HuH-7 (cell line): ENCODE measurements at places on chromosomes 1 and 21.

- no peak for DNase-seq
Measured at GRCh38 chr1:44328671-44329416, 26.2 kb downstream of the ERI3 start.

- DNase-seq, result no peak
Measured at GRCh38 chr21:41727784-41728763, 38.8 kb downstream of the RIPK4 start.

DNA sequence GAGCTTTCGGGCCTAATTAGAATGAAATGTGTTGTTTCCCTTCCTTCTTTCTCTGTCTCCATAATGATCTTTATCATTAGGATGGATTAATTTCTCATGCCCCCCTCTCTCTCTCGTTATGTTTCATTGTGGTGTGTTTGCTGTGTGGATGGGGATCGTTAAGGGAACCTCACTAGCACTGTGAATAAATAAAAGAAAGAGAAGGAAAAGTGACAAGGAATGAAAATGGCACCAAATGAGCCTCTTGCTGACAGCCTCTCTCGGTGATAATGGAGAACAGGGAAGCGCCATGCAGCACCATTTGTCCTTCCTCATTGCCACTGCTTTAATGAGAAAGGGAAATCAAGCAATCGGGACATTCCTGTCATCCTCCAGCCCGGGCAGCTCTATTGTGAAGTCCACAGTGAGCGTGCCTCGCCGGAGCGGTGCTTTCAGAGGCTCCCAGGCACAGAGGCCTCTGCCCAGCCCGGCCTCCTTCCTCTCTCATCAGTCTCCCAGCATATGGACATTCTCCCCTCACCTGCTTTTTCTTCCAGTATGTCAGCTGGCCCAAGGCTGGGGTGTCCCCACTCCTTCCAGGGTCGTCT lies 265.7 kb upstream of the TMEM51 start:
- no peak for DNase-seq

GRCh38 chr1:10867914-10868598 lies 71.6 kb upstream of the CASZ1 start:
- no peak for DNase-seq

DNA sequence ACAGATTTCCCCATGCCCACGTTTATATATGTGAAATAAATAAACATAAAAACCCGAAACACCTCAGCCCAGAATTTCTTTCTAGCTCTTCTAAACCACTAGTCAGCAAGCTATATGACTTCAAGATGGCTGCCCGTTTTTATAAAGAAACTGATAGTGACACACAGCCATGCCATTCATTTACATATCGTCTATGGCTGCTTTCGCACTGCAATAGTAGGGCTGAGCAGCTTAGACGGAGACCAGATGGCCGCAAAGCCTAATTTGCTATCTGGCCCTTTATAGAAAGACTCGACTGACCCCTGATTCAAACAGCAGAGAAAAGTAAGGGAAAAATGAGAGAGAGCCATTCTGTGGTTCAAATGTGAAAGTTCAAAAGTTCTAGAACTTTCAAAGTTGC lies 45.7 kb upstream of the FMN2 start:
- no peak for DNase-seq

- DNase-seq, result no peak
Measured at GRCh38 chr1:119636491-119637089, 11.5 kb downstream of the ZNF697 start.

DNA sequence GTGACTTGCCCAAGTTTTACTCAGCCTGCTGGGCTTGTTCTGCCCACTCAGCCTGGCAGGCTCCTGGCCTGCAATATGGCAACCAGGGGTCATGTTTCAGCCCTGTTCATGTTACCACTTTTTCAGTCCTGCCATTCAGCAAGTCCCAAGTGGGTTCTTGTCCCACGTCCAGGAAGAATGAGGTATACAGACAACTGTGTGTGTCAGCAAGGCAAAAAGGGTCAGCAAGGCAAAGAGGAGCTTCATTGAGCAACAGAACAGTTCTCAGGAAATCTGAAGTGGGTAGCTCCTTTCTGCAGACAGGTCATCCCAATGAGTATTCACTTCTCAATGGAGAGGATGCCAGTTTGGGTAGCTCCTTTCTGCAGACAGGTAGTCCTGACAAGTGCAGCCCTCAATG lies 1233.3 kb upstream of the B3GALT2 start:
- no peak for DNase-seq

GRCh38 chr1:19370453-19371170 lies 58.5 kb downstream of the SLC66A1 start:
- DNase-seq, result no peak

GRCh38 chr1:177650947-177651346 lies 318.9 kb downstream of the SEC16B start:
- DNase-seq, result no peak

GRCh38 chr1:54314696-54315095 lies 91.5 kb downstream of the SSBP3 start:
- DNase-seq, result no peak

GRCh38 chr21:35026617-35027562 lies 22.2 kb downstream of the RUNX1 start:
- DNase-seq, result no peak

GRCh38 chr1:15195420-15196052 lies 42.0 kb downstream of the TMEM51 start:
- no peak for DNase-seq

DNA sequence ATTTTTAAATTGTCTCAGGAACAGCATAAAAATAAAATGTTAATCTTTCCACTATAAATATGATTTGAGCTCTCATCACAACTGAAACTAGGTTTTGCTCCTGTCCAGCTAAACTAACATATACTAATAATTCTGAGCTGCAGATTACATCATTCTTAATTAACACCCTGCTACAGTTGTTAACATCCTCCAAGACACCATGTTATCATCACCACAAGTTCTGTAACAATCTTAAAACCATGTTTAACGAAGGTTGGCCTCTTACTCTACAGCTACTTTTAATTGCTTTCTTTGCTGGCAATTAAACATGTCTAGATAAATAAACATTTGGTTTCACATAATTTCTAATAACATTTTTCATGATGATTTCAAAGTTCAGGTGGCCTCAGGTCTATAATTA lies 240.9 kb downstream of the FAF1 start:
- DNase-seq, result no peak

DNA sequence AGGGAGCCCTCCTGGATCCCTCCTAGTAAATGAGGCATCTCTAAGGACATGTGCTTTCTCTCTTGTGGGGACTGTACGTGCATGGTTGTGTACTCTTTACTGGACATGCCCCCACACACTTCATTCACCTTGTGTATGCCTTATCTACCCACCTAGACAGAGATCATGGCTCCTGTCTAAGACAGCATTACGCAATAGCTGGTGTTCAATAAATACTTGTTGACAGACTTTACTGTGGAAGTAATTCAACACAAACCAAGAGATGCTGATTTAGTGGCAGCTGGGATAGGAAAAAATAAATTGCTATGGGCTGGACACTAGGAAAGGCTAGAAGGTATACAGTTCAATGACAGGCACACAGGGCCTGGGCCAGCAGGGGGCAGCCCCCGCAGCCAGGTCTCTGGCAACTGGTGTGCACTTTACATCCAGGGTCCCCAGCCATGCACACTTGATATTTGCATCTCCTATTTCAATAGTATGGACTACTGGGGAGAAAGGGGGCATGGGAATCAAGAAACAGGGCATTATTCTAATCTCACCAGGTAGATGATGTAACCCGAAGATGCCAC lies 24.2 kb downstream of the TRABD2B start:
- DNase-seq, result peak; percentile 68

DNA sequence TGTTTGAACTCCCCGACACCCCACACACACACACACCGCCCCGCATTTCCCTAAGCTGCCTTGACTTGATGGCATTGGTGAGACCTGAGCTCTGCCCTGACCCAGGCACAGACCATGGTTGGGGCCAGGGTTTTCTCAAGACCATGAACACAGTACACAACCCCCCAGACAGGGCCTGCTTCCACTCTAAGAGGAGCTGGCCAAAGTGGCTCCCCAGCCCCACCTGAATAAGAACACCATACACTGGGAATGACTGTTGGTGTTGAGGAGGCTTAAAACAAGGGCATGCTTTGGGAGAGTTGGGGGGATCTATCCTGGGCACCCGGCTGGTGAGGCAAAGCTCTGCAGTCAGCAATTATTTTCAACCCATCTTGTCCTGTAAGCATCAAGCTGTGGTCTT lies 77.6 kb upstream of the SYT6 start:
- DNase-seq, result no peak

DNA sequence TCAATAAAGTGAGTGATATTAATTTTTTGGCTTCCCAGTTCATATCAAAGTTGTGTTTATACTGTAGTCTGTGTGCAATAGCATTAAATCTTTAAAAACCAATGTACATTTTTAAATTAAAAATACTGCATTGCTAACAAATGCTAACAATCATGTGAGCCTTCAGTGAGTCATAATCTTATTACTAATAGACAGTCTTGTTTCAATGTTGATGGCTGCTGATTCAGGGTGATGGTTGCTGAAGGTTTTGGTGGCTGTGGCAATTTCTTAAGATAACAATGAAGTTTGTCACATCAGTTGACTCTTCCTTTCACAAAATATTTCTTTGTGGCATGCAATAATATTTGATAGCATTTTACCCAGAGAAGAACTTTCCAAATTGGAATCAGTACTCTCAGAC lies 109.0 kb downstream of the ZMYM4 start:
- DNase-seq, result no peak

GRCh38 chr1:46133781-46134350 lies 1.4 kb upstream of the PIK3R3 start:
- no peak for DNase-seq

DNA sequence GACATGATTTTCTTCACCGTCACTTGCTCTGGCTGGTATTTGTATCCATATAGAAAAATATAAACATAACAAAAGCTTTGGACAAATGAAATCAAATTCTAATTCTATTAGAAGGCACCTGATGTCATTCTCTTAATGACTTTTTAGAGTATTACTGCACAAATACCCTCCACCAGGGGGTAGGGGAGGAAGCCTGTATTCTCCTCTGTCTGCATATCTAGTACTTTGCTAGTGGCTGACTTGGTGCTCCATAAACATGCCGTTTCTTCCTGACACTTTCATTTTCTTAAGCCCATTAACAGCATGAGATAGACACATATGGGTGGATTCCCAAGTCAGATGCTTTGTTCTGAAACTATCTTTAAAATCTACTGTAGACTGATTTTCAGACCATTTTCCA lies 20.6 kb upstream of the KCNJ15 start:
- DNase-seq, result no peak

- no peak for DNase-seq
Measured at GRCh38 chr1:246735735-246736134, 11.5 kb downstream of the SCCPDH start.

DNA sequence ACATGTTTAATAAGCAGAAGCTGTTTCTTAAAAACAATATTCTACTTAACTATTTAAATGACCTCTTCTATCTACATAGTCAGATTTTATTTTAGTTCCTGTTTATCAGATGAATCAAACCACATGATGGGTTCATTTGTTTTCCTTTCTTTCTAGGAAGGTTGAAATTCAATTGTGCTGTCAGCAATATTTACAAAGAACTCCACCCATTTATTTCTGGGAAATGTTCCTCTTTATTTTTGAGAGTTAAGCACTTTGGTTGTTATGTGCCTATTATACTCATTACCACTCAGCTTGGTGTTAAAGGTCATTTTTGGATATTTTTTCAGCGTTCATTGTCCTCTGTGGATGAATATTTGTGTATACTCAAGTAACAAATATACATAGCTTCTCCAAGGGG lies 84.9 kb downstream of the C4BPA start:
- DNase-seq, result no peak

DNA sequence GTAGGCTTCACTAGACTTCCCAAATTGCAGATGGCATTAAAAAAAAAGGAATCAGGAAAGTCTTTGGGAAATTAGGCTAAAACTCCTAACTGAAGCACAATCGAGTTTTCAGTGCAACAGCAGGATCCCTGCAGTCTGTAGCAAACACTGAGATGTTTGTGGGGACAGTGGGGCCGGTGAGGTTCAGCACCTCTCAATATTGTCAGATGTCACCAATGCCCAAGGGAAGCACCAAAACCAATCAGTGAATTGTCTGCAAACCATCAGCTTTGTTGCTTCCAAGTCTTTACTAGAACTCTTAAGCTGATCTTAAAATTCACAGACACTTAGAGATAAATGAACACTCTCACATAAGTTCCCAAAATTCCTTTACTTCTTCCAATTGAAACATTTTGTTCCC lies 2.6 kb downstream of the ERG start:
- no peak for DNase-seq

DNA sequence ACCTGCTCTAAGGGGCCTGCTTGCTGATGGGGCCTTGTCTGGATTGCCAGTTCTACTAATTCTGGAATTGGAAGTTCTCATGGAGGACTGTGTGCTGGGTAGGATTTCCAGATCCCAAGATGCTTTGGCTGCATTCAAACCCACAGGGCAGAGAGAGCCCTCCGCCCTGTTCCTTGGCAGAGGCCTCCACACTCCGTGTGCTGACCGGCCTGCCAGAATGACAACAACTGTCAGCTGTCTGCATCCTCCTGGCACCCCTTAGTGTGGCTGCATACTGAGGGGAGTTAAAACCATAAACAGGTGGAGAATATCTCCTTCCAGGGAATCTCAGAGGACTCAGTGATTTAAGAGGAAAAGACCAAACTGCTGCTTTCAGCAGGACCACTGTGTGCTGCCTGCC lies 60.7 kb downstream of the ADARB1 start:
- DNase-seq, result no peak
